ENCODE measurements at places on chromosomes 6 and 20.
A peak's percentile ranks its signal among the peaks of the same experiment; 100 is the strongest.

- DNase-seq = no peak
Measured at GRCh38 chr6:105936972-105937371, 149.2 kb upstream of the PRDM1 start.

DNA sequence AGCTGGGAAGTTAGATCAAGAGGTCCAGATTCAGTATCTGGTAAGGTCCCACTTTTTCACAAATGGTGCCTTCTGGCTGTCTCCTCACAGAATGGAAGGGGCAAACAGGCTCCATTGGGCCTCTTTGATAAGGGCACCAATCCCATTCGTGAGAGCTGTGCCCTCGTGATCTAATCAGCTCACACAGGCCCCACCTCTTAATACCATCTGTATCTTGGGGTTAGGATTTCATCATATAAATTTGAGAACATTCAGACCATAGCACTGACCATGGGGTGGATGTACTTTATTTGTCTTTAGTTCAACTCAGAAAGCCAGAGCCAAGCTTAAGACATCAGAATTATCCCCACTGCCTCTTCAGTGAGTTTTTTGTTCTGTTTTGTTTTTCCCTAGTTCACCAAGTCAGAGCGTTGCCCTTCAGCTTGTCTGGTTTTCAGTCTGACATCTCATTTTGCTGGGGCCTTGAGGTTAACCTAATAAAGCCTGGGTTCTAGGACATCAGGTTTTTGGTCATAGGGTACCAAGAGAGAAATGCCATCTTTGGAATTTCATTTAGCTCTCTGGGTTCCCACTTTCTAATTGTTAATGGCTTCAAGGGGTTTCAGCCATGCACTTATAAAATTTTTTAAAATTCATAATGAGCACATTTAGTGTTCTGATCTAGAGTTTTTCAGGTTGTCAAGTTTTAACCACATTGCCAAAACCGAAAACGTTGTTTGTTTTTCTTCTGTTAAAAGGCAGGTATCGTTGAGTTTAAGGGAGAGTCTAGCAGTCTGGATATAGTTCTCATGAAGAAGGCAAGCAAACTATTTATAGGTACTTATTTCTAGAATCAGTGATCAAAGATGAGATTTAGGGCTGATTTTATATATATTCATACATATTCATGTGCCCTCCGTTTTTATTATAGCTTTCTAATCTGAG is 19.0 kb downstream of the SENP6 start:
- DNase-seq = no peak

DNA sequence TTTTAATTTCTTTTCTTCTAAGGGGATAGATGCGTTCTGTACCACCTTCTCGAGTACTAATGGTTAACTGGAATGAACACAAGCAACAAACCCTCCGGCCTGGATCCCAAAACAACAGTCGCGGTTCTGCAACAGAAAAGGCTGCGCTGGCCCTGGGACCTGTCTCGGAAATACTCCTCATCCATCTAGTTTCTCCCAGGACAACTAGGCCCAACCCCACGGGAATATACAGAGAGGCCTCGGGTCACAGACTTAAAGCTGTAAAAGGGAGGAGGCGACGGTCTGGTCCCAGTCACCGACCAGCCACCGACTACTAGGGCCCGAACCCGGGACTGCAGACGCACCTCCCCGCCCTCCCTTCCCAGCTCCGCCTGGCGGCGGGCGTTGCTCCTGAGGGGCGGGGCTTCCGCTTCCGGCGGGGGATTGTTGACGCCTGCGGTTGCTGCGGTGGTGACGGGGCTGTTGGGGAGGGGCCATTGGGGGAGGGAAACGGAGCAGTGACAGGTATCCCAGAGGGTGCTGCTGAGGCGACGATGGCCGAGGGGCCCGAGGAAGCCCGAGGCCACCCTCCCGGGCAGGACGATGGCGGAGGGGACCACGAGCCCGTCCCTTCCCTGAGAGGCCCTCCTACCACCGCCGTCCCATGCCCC is at the start of gene FAM8A1:
Gene FAM8A1, plus strand, starts transcription at position 426 of the 650 bp plus-strand sequence. Its CDS starts 108 bp downstream, at position 534.
- DNase-seq = peak; percentile 97

- DNase-seq = no peak
Measured at GRCh38 chr20:35267092-35267491, 10.8 kb downstream of the MMP24OS start.

- DNase-seq = no peak
Measured at GRCh38 chr20:13739731-13740649, 44.7 kb downstream of the ESF1 start.

DNA sequence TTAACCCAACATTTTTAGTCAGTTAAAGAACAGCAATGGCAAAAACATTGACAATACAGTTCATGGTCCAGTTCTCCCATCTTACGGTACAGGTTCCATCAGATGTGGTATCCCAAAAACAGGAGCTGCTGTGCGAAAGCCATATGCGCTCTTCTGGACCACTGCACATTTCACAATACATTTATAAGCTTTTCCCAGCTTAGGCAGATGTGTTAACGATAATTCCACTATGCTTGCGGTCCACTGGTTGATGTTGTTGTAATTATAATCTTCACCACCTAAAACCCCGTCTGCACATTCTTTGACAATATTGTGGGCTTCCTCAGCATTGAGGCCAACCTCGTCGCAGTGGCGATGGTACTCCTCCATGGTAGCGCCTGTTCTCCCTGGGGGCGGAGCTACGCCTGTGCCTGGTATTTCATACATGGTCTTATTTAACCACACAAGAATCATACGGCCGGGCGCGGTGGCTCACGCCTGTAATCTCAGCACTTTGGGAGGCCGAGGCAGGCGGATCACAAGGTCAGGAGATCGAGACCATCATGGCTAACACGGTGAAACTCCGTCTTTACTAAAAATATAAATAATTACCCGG is 52.0 kb downstream of the BFSP1 start:
- DNase-seq = no peak

GRCh38 chr6:119243657-119244056 is 105.9 kb downstream of the MAN1A1 start:
- DNase-seq = no peak

DNA sequence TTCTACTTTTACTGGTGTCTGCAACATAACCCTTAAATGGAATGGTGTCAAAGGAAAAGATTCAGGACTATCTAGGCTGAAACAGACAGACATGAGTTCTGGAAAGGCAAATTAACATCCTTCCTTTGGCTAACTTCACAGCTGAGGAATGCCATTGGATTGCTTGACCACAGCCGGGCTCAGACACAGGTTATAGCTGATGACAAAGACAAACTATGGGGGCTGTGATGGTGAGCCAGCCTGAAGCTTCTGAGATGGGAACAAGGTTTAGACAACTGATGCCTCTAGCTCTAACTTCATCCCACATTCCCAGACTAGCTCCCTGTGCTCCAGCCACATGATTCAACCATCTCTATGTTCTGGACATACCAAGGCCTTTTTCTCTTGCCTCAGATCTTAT is 15.3 kb downstream of the POLR1C start:
- DNase-seq = no peak

DNA sequence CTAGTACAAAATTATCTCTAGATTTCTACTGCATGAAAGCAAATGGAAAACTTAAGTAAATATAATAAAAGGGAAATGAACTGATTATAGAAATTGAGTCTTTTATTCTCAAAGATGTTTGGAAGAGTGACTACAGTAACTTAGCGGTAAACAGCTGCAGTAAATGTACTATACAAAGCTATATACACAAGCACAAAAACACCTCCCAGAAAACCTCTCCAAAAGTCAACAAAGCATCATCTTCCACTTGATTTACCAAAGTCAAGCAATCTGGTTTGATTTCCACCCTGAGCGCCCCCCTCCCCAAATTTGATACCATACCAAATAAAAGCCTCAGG is 142.1 kb upstream of the SHLD1 start:
- DNase-seq = no peak
